ENCODE measurements at places on chromosomes 5 and 9.
A peak's percentile ranks its signal among the peaks of the same experiment; 100 is the strongest.

DNA sequence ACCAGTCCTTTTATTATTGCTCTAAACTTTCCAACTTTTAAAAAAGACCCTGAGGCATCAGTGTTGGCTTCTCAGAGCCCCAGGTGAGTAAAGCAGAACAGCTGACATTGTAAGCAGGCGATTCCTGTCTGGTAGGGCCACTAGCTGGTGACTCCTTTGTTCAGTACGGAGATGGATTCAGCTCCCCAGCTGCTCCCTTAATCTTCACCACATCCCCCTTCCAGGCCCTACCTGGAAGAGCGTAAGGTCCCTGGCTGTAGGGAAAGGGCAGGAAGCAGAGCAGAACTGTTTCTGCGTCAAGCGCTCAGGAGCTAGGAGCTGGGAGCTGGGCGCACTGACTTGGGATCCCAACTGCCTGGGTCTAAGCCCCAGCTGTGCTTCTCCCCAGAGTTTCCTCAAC is 203.7 kb upstream of the TAS2R1 start:
- no peak overlapping the region for H3K27ac ChIP-seq
- no peaks in the 10 kb centered on the region for H3K27me3 ChIP-seq
- no peaks in the 10 kb centered on the region for H3K4me1 ChIP-seq
- no peaks in the 10 kb centered on the region for H3K36me3 ChIP-seq

DNA sequence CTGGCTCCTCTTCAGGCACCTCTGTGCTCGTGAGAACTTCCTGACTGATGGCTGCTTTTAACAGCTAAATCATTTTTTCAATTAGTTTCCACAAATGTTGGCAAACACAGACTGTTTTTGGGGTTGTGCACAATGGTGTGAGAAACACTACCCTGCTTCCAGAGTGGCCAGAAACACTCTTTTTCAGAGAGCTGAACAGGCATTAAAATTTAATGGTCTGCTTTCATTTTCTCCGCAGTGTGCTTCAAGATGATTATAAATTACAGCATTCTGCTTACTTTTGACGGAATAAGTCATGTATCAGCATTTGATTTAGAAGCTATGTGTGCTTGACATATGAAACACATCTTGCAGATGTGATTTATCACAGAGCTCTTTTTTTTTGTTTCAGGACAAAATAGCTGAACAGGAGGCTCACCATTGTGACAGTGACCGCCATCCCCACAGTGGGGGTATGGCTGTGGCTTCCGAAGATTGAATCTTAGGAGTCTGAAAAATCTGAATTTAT is 454.5 kb upstream of the ZNF608 start:
- H3K4me3 ChIP-seq, result peak overlapping the region; percentile 74
- H3K27ac ChIP-seq, result peak overlapping the region; percentile 87
- H3K4me1 ChIP-seq, result peaks cover 63% of the 10 kb centered on the region
- no peak for DNase-seq
- no peaks in the 10 kb centered on the region for H3K36me3 ChIP-seq

GRCh38 chr9:110256380-110257096 is at the start of gene TXN:
Gene TXN, minus strand, starts transcription at chr9:110256507. Its CDS starts 72 bp downstream, at chr9:110256435.
- DNase-seq, result peak; percentile 89
- no peaks in the 10 kb centered on the region for H3K36me3 ChIP-seq
- peak within 1 kb of the TSS; percentile 99 for H3K4me3 ChIP-seq
- peak within 1 kb of the TSS; percentile 96 for H3K27ac ChIP-seq
- peaks cover 12% of the 10 kb centered on the region for H3K4me1 ChIP-seq
- H3K27me3 ChIP-seq, result peaks cover 6% of the 10 kb centered on the region

GRCh38 chr5:64839936-64840335 is 71.2 kb downstream of the CWC27 start:
- peaks cover 8% of the 10 kb centered on the region for H3K36me3 ChIP-seq
- no peak overlapping the region for H3K27ac ChIP-seq
- H3K4me3 ChIP-seq, result no peak overlapping the region
- DNase-seq, result no peak

GRCh38 chr5:178424810-178425177 is 165.4 kb downstream of the COL23A1 start:
- no peaks in the 10 kb centered on the region for H3K27me3 ChIP-seq
- H3K36me3 ChIP-seq, result peaks cover 5% of the 10 kb centered on the region
- H3K4me3 ChIP-seq, result no peak overlapping the region
- peaks cover 10% of the 10 kb centered on the region for H3K4me1 ChIP-seq
- H3K27ac ChIP-seq, result no peak overlapping the region

DNA sequence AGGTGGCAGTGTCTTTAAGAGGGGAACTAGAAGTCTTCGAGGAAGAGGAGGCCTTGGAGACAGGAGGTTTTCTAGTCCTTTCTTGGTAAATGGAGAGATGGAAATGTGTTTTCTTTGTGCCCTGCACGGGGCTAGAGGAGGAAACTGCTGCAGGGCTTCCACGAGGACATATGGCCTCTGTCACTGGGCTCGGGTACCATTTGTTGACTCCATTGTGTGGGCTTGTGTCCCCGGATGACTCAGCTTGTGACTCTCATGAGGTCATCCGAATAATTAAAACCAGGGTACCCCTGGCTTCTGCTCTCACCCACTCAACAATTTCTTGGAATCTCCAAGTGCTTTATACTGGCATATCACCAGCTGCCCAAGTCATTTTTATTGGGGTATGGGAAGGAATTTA is 261.7 kb downstream of the KIF4B start:
- no peaks in the 10 kb centered on the region for H3K36me3 ChIP-seq
- no peak overlapping the region for H3K27ac ChIP-seq
- H3K4me3 ChIP-seq, result no peak overlapping the region
- H3K4me1 ChIP-seq, result peaks cover 8% of the 10 kb centered on the region
- no peaks in the 10 kb centered on the region for H3K27me3 ChIP-seq
- no peak for DNase-seq

- H3K4me1 ChIP-seq, result peaks cover 4% of the 10 kb centered on the region
- H3K36me3 ChIP-seq, result no peaks in the 10 kb centered on the region
- DNase-seq, result no peak
- no peak overlapping the region for H3K27ac ChIP-seq
Measured at GRCh38 chr9:6973762-6974161, 216.0 kb downstream of the KDM4C start.

DNA sequence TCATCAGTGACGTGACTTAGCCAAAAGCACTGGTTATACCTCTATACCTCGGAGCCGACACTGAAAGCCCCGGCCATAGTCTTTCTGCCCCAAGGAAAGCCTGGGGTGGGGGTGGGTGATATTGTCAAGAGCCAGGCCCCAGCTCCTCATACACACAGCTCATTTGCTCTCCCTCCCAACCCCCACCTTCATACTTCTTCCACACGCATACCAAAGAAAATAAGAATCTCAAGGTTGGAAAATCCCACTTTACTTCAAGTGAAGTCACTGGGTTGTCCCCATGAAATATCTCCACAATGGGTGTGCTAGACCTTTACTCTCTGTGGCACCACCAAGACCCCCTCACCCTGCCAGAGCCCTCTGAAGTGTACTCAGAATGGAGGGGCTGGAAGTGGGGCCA is 27.1 kb upstream of the MGAT1 start:
- H3K4me1 ChIP-seq, result peaks cover 12% of the 10 kb centered on the region
- H3K36me3 ChIP-seq, result peaks cover 25% of the 10 kb centered on the region
- H3K27ac ChIP-seq, result no peak overlapping the region
- H3K27me3 ChIP-seq, result peaks cover 10% of the 10 kb centered on the region
- no peak for DNase-seq

GRCh38 chr5:73387601-73388305 is 60.8 kb downstream of the FOXD1 start:
- H3K27ac ChIP-seq, result no peak overlapping the region
- no peaks in the 10 kb centered on the region for H3K4me1 ChIP-seq

DNA sequence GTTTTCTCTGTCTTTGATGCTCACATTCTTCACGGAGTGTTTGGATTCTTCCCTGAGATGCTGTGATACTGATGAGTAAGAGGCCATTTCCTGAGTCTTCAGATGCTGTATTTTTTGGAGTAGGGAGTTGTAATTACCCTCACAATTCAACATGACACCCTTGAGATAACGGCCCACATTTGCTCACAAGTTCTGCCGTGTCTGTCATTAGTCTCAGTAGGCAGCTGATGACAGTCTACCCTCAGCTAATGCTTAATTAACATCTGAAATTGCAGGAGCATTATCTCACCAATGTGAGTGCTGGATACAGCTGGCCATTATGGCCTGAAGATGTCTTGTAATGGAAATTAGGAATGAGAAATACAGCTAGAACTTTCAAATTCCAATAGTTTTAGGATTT is 307.1 kb upstream of the ADCY2 start:
- H3K27me3 ChIP-seq, result no peaks in the 10 kb centered on the region
- H3K27ac ChIP-seq, result peak overlapping the region; percentile 69
- no peak overlapping the region for H3K4me3 ChIP-seq
- peaks cover 4% of the 10 kb centered on the region for H3K4me1 ChIP-seq

GRCh38 chr9:7209990-7210389 is 452.2 kb downstream of the KDM4C start:
- no peaks in the 10 kb centered on the region for H3K36me3 ChIP-seq
- H3K27me3 ChIP-seq, result peaks cover 4% of the 10 kb centered on the region
- H3K4me1 ChIP-seq, result peaks cover 5% of the 10 kb centered on the region

DNA sequence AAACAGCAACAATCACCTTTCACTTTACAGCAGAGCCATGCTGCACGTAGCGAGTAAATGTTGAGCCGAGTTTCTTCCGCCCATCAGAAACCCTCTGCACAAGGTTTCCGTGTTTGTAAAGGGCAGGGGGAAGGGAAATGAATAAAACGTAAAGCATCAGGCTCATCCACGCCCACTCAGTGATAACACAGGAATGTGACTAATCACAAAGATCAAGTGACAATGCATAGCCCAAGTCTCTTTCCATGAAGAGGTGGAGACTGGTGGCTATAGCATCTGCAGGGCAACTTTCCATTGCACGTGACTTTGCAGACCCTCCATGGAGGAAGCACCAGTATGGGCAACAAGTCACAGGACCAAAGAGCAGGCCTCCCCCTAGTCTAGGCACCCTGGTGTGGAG is 56.6 kb downstream of the CAMSAP1 start:
- H3K27ac ChIP-seq, result no peak overlapping the region
- peaks cover 4% of the 10 kb centered on the region for H3K27me3 ChIP-seq
- no peak for DNase-seq
- no peak overlapping the region for H3K4me3 ChIP-seq
- H3K36me3 ChIP-seq, result peaks cover 1% of the 10 kb centered on the region

DNA sequence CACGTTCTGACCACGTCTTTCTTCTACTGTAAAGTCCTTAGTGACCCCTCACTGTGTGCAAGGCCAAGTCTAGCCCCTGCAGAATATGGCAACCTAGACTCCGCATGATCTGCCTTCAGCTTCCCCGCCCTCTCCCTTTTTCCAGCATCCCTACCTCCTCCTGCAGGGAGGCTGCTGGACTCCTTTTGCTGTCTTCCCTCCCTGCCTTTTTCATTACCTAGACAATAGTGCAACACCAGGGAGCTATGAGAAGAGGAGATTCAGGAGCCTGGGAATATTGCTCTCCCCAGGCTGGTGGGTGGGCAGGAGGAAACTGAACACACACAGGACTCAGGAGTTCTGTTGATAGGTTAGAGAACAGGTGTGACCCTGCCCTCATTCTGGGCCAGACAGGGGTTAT is 33.1 kb upstream of the LARP1 start:
- no peaks in the 10 kb centered on the region for H3K27me3 ChIP-seq
- no peaks in the 10 kb centered on the region for H3K4me1 ChIP-seq
- no peak overlapping the region for H3K27ac ChIP-seq
- H3K36me3 ChIP-seq, result no peaks in the 10 kb centered on the region
